Epithelial cell of umbilical artery (primary cell): ENCODE measurements at places on chromosomes 3 and 15. TPM values are rescaled to one million over a fixed set of nuclear protein-coding genes. Genes with fewer than 3 reads are reported as not detected.

Gene TMEM212
- total RNA-seq, result under 0.01 TPM in 1 of 2 replicates, not detected in the other

Gene COL8A1
- 69.2 and 518 TPM in 2 replicates for total RNA-seq

Gene AVEN
- 29.6 and 43.2 TPM in 2 replicates for total RNA-seq

Gene AMIGO3
- 0.32 TPM in 1 of 2 replicates, not detected in the other for total RNA-seq

Gene ELP6
- 32.2 and 41.5 TPM in 2 replicates for total RNA-seq

Gene MRPS22
- 101 and 110 TPM in 2 replicates for total RNA-seq

Gene PLSCR2
- total RNA-seq, result not detected in 2 replicates

Gene TMEM108
- not detected in 2 replicates for total RNA-seq
